ENCODE measurements at places on chromosomes 16 and 17.

GRCh38 chr16:6645768-6646568, 686.7 kb upstream of the RBFOX1 start:
- no peak for DNase-seq

GRCh38 chr16:68759062-68759461, 22.0 kb downstream of the CDH1 start:
- DNase-seq: no peak

- DNase-seq: no peak
These were observed 14.7 kb downstream of the CYBC1 start for GRCh38 chr17:82435601-82436583.

GRCh38 chr17:28550858-28551257, 1.6 kb downstream of the UNC119 start:
- DNase-seq: no peak

DNA sequence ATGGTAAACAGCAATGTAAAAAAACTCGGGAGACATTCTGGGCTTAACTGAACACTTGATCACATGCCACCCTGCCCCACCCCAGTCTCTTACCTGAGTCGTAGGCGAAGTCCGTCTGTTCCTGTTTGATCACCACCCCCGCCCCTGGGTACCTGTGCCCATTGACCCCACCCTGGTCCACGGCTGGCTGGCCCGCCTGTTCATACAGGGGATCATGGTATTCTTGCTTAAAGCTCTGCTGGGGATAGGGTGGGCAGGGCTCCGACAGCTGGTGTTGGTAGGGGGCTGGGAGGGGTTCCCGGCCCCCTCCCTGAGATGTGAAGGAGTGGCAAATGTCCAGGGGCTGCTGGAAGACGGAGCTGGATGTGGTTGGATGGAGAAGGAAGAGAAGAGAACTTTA, 13.6 kb downstream of the ETV4 start:
- DNase-seq: no peak

DNA sequence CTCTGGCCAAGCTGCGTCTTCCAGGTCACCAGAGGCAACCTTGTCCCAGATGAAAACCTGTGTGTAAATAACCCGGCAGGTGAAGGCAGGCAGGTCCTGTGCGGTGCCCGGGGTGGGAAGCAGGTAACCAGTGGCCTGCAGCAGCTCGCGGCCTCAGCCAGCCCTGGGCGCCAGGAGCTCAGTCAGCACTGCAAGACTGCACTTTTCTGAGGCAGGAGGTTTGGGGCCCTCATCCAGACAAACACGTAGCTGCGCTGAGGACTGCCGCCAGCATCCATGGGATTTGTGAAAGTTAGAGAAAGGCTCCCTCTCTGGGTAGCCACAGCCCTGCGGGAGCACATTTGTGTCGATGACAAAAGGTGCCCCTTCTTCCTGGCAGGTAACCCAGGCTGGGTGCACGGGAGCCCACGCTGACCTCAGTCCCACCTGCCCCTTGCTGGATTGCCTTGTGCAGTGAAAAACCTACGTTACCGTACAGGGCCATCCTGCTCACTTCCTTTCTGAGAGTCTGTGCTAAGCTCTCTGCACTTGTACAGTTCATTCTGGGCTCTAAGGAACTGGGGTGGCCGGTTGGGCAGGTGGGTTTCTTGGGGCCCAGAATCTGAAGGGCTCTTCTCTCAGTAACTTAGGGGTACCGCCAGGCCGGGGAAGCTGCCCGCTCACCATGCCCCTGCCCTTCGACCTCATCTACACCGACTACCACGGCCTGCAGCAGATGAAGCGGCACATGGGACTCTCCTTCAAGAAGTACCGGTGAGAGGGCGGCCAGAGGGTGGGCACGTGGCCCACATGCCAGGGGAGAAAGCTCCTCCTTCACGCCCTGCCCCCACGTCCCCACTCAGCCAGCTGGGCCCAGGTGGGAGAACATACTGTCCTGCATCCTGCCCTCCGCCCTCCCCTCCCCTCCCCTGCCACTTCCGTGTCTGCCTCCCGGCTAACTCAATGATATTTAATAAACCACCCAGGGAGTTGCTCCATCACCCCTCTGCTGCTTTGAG, 56.4 kb downstream of the MGAT5B start:
- DNase-seq: no peak

Measured in IMR-90 (cell line).